AG09319 (cell line): ENCODE measurements at places on chromosomes 16 and 17.
A peak's percentile ranks its signal among the peaks of the same experiment; 100 is the strongest.

DNA sequence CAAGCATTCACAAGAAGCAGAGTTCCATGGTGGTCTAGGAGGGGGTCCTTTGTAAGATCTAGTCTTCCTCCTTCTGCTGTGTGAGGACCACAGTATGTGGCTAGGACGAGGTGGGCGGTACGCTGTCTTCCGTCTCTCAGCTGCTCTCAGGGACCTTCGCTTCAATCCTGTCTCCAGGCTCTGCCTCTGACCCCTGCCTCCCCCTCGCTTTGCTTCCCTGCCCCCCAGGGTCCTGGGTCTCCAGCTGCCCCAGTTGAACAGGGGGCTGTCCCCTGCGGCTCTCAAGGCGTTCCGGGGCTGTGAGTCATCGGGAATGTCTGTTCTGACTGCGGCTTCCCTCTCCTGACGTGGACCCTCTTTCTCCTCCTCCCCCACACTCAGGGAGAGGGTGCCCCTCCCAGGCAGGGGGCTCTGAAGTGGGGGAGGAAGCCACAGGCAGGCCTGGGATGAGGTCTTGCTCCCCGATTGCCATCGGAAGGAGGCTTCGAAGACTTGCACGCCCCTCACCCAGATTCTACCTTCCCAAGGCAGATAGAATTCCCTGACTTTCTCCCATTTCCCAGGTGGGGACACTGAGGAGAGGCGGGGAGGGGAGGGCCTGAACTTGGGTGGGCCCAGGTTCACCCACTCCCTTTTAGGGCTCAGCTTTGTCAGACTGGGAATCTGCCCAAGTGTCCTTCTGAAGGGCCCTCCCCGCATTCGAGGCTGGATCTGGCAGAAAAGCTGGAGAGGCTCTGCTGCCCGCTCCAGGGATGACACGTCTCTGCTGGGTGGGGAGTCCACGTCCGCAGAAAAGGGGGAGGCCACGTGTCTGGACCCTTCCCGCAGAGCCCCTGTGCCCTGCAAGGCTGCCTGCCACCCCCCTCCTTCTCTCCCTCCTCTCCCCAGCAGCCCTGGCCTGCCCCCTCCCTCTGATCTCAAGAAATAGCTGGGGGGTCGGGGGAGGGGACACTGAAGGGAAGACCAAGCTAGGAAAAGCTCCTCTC lies 9.1 kb upstream of the COL1A1 start:
- peak; percentile 91 for DNase-seq

DNA sequence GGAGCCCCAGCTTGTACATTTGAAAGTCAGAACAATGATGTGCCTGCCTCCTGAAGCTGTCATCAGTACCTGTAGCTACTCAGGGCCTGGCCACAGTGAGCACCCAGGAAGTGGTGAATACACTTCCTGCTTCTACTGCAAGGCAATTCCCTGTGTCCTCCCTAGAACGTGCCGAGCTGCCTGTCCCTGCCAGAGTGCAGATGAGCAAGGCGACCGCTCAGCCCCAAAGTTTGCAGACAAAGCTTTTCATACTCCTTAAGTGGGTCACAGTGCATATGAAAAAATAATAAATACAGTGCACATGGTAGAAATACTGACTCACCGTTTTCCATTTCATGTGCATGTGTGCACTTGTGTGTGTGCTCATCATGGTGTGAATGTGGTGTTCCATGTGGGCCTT lies 77.3 kb downstream of the MPRIP start:
- DNase-seq = no peak

GRCh38 chr17:15083225-15083624 lies 181.9 kb downstream of the PMP22 start:
- DNase-seq = no peak

DNA sequence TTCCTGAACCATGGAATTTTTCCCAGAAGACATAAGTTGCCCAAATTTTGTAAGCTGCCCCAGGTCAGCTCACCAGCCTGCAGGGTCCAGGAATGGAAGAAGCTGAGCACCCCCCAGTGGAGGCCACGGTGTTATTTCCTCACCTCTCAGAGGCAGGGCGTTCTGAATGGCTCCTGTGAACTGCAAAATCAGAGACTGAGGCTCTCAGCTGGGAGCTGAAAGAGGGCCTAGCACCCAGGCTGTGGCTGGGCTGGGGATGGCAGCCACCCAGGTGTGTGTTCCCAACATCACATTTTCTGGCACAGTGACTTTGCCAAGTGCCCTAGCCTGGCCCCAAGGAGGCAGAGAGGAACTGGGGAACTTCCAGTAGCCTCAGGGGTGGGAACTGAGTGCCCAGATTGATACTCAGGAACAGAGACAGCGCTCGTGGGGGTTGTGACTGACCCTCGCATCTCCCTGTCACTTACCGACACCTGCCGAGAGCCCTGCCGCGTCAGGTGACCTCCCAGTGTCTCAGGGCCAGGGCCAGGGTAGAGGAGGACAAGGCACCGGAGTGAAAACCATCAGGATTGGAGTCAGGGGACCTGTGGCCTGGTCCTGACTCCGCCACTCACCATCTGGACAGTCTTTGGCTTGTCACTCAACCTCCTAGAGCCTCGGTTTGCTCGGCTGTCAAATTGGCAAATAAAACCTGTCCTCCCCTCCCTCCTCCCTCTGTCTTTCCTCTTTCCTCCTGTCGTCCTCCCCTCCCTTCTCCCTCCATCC lies 11.3 kb downstream of the CACNG4 start:
- no peak for DNase-seq

DNA sequence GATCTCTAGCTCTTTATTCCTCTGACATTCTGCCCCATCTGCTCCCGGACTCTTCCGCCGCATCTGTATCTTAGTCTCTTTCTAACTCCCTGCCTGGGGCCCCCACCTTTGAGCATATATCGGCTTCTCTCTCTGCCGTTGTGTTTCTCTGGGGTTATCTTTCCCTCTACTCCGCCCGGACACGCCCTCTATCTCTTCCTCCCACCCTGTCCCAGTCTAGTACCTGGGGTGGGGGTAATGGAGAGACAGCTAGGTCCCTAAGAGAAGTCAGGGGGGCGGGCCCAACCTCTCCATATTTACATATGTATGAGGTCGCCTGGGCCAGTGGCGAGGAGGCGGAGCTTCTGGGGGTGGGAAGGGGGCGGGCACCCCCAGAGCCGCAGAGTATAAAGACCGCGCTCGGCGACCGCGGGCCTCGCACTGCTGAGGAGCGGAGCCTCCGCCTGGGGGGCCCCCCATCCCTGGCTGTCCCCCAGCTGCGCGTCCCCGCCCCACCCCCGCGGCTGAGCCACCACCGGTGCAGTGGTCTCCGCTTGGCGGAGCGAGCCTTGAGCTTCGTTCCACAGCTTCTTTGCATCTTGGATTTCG lies at the start of gene ATP1B2:
TSS of gene ATP1B2 (plus strand) at position 418 of the 588 bp plus-strand sequence. CDS start 593 bp downstream, outside the sequence.
- DNase-seq = no peak

DNA sequence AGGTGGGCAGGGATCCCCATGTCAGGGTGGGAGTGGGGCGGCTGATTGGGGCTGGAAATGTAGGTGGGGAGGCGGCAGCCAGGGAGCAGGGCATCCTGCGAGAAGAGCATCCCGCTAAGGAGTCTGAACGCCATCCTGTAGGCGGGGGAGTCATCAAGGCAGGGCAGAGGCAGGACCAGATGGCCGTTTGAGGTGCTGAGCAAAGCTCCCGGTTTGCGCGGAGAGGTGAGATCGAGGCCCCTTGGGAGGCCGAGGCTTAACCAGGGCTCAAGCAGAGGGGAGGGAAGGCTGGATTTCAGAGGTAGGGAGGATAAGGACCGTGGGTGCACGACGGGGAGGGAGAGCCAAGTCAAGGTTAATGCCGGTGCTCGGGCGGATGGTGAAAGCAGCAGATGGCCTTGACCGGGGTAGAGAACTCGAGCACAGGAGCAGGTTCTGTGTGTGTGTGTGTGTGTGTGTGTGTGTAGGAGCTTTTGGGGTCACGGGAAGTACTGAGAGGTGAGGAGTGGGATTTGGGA lies 472 bp upstream of the NME2 start:
- DNase-seq = no peak

DNA sequence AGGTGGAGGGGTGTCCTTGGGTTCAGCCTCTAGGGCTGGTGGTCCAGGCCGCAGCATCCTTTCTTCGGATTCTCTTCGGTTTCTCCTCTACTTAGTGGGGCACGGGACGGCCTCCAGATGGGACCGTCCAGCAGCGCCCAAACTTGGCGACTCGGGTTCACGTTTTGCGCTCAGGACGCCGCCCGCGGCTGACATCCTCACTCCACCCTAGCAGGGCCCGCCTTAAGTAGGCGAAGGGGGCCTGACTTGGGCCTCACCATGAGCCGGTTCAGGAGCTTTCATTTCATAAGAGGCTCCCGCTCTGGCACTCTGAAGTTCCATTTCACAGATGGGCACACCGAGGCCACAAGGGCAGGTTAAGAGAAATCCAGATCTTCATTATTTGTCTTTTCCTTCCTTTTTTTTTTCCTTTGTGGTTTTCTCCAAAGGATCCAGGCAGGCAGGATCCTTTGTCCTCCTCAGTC lies 141.2 kb downstream of the SEC14L1 start:
- no peak for DNase-seq

DNA sequence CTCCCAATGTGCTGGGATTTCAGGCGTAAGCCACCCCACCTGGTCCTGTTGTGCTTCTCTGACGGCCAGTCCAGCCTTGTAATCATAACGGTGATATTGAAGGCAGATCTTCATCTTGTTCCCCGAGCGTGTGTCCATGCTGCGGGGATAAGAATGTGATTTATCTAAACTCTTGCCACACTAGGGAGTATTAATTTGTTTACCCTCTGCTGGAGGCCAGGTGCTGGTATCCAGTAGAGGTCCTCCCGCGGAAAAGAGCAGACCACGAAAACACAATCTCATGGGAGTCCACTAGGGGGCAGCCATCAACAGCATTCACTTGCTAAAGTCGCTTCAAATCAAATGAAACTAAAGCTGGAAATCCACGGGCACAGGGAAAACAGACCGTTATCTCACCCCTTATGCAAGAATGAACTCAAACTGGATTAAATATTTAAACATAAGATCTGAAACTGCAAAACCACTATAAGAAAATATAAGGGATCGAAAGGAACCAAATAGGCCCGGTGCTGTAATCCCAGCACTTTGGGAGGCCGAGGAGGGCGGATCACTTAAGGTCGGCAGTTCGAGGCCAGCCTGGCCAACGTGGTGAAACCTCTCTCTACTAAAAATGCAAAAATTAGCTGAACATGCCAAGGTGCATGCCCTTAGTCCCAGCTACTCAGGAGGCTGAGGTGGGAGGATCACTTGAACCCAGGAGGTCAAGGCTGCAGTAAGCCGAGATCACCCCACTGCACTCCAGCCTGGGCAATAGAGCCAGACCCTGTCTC lies 22.3 kb upstream of the RBBP6 start:
- DNase-seq = peak; percentile 67

DNA sequence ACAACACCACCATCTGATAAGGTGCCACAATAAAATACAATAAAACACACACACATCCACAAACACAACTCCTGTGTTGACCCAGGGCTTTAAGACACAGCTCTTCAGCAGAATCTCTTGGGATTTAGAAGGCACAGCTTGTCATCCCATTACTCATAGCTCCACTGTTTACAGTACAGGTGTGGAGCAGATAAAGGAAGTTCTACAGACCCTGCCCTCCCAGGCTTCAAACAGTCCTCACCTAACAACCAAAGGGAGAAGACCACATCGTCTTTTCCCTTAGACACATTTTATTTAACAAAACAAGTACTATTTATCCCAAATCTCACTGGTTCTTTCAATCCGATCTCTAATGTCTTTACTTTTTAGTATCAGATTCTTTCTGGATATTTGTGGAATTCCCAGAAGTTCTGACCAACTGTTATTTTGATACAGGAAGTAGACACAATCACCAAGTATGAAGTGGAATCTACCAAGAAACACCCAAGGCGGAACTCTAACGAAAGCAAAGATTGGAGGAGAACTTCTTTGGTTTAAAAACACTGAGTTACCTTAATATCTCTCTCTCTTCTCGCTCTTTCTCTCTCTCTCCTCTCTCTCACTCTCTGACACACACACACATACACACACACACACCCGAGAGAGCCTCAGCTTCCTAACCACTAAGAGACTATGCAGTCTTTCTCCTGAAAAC lies 46.1 kb downstream of the CYTH1 start:
- no peak for DNase-seq

DNA sequence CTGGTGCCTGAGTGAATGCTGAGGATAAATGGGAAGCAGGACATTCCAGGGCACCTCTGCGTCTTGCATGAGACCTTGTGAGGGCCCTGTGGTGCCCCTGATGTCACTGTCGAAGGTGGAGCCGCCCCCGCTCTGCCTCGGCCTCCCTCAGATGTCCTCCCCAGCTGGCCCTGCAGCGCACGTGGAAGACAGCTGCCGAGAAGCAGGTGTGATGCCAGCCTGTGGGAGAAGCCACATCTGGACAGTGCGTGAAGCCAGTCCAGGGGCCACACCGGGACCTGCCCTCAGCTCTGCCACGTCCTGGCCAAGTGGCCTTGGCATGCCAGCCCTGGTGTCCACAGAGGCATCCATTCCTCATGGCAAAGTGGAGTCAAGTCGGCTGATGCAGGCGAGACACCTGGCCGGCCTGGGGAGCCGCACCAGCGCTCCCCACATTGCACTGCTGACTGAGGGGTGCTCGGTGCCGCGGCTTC lies 21.6 kb upstream of the METRNL start:
- no peak for DNase-seq
